ENCODE measurements at places on chromosomes 16 and 17. TPM values are rescaled to one million over a fixed set of nuclear protein-coding genes. Genes with fewer than 3 reads are reported as not detected.

GRCh38 chr17:50188531-50188920 is 12.9 kb downstream of the COL1A1 start:
- no peak for DNase-seq

GRCh38 chr16:53082509-53082908 is 27.7 kb downstream of the CHD9 start:
- DNase-seq, result no peak

DNA sequence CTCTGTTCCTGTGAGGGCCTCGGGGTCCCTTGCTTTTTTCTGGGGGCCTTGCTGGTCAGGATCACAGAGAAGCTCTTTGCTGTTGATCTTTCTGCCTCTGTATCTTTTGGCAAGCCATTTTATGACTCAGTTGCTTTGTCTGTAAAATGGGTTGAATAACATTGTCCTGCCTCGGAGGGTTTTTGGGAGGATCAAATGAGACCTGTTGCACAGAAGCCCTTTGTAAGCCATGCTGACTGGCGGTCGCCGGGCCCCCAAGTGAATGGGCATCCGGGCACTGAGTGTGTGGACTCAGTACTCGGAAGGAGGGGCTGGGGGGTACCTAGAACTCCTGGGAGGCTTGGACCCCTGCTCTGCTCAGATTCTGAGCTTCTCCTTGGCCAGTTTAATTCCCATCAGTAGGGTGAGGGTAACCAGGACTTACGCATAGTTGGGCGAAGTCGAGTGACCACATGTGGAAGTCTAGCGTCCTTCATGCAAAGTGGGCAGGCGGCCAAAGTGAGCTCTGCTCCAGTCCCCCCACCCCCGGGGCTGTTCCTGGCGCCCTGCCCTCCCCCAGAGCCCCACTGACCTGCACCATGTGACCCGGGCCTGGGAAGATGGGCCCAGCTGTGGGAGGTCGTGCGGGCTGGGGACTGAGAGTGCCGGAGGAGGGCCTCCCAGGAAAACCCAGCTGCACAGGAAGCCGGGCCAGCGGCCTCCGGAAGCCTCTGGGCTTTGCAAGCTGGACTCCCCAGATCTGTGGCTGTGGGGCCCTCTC is 284.0 kb downstream of the SEC14L1 start:
- DNase-seq, result peak; percentile 98

- no peak for DNase-seq
Measured at GRCh38 chr17:80287038-80287437, 26.4 kb downstream of the RNF213 start.

The PPP1R1B gene
- not detected for total RNA-seq

DNA sequence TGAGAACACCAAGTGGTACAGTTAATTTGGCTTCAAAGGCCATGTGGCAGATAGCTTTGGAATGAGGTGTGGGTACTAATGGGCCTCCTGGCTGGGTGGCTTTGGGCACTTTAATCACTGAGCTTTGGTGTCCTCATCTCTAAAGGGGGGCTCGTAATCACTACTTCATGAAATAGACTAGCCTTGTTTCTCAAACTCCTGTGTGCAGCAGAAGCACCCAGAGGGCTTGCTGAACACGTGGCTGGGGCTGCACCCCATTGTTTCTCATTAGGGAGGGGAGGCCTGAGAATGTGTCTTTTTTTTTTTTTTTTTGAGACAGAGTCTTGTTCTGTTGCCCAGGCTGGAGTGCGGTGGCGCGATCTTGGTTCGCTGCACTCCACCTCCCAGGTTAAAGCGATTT is 5.8 kb downstream of the EPN2 start:
- no peak for DNase-seq

GRCh38 chr17:64662774-64663367 is 764 bp upstream of the SMURF2 start:
- DNase-seq, result no peak

DNA sequence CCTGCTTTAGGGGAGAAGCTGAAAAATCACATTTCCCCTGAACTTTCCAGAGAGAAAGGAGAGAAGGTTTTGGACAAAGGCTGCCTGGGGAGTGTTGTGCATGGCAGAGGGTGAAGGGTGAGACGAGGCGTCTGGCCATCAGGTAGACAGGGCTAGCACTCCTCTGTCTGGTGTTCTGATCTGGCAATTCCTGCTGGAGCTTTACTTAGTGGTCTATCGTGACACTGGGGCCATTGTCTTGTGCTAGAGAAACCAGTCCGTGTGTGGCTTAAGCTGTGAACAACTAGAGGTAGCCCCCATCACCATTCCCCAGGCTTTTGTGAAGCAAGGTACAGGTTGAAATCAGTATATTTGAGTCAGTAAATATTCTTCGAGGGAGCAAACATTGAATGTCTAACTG is 8.5 kb downstream of the RHBDL3 start:
- DNase-seq, result no peak

GRCh38 chr16:324451-325334 is 27.8 kb downstream of the AXIN1 start:
- no peak for DNase-seq

The UBTF gene
- 36.4 TPM for total RNA-seq

DNA sequence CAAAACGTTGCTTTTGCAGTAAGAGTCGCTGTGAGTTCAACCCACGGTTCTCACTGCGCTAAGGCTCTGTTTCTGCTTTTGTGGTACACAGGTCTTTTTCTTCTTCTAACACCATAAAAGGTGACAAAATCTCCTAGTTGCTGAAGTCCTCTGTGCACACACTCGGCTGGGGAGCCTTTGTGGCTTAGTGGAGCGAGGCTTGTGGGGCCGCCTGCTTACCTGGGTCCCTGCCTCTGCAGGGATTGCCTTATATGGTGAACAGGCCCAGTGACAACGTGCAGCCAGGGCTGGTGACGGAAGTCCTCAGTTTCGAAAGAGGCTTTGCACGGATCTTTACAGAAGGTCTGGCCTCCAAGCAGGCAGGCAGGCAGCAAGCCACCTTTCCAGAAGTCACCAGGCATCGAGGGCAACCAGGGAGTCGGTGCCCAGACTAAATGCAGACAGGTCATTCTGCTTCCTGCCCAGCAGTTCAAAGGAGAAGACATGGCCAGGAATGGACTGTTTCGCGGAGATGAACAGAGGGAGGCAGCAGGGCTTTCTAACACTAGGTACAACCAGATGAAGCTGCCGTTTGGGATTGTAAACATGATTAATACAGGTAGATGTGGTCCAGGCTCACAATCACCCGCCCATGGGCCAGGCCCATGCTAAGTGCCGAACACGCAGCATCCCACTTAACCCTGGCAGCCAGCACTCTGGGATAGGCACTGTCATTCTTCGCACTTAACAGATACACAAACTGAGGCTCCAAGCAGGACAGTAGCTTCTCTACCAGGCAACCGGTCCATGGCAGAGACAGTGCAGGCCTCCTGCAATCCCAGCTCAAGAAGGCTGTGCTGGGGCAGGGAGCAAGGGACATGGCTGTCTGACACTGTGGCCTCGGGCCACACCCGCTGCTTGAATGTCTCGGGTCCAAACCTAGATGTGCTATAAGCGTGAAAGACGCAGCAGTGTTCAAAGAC is 10.7 kb upstream of the MEAK7 start:
- no peak for DNase-seq

The YPEL2 gene
- total RNA-seq, result 0.86 TPM

The CCL13 gene
- total RNA-seq, result not detected

GRCh38 chr17:65707780-65708179 is 146.3 kb upstream of the AXIN2 start:
- DNase-seq, result no peak

The KCNH6 gene
- total RNA-seq, result not detected

- DNase-seq, result no peak
Measured at GRCh38 chr17:1914661-1915083, 84.9 kb downstream of the RPA1 start.

DNA sequence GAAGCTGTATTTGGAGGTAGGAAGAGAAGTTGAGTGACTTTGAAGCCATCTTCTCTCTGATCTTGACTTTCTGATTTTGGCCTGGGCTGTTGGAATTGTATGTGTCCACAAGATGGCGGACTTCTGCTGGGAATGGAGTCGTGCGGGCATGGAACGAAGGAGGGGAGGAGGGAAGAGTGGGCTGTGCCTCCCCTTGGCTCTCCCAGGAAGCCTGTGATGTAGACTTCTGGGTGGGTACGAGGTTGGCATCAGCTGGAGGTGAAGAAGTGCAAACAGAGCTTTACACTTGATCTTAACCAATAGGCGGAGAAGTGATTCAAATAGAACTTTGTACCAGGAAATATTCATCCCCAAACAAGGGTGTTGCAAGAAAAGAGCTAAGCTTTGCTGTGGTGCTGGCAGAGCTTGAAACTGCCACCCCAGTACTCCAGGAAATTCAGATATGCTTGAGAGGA is 7.4 kb upstream of the TMEM220 start:
- DNase-seq, result peak; percentile 49

DNA sequence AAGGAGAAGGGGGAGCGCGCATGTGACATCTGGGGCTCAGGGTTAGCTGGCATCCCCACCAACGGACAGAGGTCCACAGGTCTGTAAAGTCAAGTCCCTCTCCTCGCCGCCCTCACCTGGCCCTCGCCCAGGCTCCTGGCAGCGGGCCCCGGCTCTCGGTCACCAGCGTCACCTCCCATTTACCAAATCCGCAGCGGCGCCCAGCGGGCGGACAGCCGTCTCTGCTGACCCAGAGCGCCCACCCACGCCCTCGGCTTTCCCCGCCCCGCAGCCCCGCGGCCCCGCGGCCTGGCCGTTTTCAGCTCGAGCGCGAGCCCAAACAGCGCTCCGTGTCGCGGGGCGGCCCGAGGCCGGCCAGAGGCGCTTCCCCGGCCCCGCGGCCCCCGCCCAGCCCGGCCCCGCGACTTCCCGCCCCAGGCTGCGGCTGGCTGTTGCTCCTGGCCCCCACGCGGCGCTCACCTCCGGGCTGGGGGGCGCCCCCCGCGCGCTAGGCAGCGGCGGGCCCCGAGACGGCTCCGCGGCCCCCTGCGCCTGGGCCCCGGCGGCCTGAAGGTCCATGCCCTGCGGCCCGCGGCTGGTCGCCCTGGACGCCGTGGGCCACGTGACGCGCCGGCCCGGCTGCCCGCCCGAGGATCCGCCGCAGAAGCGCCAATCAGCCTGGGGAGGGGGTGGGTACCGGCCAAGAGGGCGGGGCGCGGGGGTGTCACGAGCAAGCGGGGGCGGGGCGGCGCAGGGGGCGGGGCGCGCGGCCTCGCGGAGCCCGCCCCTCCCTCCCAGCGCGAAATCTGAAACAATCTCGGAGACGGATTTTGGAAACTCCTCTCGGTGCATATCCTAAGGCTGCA is at the start of gene COPRS:
Gene COPRS, minus strand, starts transcription at position 603 of the 845 bp plus-strand sequence. Its CDS starts 45 bp downstream, at position 558.
- peak; percentile 70 for DNase-seq

The C16orf95 gene
- total RNA-seq, result 13.4 TPM

GRCh38 chr16:66979011-66979717 is 9.2 kb upstream of the CES4A start:
- no peak for DNase-seq

- no peak for DNase-seq
Measured at GRCh38 chr17:79201536-79202227, 127.1 kb downstream of the ENGASE start.

GRCh38 chr16:1509307-1510221 is 16.4 kb downstream of the TELO2 start:
- DNase-seq, result no peak

DNA sequence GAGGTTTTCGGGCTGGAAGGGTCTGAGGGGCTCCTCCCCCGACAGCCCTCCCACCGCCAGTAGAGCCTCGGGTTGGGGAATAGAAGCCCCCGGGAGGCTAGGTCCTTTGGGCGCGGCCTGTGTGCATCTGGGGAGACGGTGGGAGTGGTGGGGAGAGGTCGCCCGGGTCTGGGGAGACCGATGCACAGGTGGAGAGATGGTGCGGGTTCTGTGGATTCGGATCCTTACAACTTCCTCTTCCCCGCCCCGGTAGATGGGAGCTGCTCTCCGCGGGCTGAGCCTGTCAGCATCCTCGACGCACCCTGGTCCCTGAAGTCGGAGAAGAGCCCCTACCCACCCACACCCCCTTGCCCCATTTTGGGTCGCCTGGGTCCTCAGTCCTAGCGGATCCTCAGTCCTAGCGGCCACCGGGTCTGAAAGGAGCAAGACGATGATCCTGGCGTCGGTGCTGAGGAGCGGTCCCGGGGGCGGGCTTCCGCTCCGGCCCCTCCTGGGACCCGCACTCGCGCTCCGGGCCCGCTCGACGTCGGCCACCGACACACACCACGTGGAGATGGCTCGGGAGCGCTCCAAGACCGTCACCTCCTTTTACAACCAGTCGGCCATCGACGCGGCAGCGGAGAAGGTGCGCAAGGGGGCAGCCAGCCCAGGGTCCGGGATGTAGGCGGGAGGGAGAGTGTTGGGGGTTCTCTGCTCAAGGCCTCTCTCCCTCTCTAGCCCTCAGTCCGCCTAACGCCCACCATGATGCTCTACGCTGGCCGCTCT is 790 bp downstream of the BCKDK start:
- DNase-seq, result no peak

- no peak for DNase-seq
Measured at GRCh38 chr17:66416207-66416940, 114.0 kb downstream of the PRKCA start.

DNA sequence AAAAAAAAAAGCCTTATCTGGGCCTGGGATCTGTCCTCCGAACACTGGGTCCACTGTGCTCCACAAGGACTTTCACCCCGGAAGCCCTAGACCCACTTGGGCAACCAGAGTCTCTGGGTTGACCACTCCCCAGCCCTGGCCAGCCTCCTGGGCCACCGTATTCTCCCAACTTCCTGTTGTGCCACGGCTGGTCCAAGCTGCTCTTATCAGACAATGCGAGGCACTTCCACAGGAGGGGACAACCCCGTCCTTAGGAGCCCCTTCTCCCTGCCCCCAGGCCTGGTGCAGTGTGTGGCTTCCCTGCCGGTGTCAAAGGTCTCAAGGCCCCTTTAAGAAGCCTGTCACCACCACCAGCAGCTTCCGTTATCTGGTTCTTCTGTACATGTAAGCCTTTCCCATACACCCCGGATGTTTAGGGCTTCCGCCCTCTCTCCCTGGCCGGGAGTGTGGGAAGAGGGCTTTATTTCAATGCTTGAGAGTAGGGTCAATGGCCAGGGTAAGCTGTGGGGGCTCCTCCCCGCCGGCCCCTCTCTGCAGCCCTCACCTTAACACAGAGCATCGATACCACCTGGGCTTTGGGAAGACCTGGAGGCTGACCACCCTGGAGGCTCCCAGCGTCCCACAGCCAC is 313.0 kb downstream of the SEC14L1 start:
- DNase-seq, result no peak

The GAS2L2 gene
- 0.04 TPM for total RNA-seq

DNA sequence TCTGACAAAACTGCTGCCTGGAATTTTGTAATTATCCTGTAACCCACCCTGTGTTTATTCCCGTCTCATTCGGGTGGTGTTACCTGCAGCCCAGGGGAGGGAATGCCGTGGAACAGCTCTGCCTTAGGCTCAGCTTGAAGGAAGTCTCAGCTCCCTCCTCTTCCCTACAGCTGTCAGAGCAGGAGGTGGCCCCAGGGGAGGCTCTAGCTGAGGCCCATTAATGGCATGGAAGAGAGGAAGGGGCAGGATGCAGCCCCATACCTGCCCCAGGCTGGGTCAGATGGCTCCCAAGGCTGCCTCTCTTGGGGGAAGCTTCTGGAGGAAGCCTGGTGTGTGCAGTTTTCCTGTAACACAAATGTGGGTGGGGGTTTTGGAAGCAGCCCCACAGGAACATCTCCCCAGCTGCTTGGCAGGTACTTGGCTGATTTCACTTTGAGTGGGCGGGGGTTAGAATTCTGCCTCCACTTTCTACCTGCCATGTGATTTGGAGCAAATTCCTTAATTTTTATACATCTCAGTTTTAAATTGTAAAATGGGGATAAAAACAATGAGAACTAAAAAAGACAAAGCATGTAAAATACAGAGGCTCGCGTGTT is 103.9 kb downstream of the MGAT5B start:
- DNase-seq, result no peak

The SLC6A2 gene
- not detected for total RNA-seq
